WTC11 (cell line): ENCODE measurements at places on chromosomes 1 and 21.

DNA sequence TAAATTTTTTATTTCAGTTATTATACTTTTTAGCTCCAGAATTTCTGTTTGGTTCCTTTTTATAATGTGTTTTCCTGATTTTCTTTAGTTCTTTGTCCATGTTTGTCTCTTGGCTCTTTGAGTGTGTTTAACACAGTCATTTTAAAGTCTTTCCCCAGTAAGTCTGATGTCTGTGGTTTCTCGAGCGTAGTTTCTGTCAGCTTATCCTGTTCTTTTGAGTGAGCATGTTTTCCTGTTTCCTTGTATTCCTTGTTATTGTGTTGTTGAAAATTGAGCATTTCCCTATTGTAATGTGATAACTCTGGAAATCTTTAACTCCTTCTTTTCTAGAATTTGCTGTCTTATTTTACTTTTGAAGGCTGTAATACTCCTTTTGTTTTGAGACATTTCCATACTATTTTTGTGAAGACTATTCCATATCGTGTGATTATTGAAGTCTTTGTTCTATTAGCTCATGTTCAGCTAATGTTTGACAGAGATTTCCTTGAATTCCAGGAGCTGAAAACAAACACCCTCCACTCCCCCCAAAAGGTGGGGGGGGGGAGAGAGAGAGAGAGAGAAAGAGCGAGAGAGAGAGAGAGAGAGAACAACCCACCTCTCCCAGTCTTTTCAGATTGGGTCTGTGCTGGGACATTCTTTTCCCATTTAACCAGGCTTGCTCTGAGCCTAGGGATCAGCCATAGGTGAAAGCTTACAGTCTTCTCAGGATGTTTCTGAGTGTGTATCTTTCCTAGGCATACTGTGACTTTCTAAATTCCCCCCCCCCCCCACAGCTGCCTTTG, 38.3 kb downstream of the SDCCAG8 start:
- H3K4me3 ChIP-seq = no peak overlapping the region
- peaks cover 14% of the 10 kb centered on the region for H3K4me1 ChIP-seq
- H3K27ac ChIP-seq = peak overlapping the region; percentile 59; the same call in 1 of the 2 replicates
- H3K27me3 ChIP-seq = no peaks in the 10 kb centered on the region

- no peak for DNase-seq
- H3K27ac ChIP-seq = no peak overlapping the region
- H3K4me3 ChIP-seq = peak overlapping the region; percentile 89
- H3K27me3 ChIP-seq = peaks cover 29% of the 10 kb centered on the region
These were observed 423 bp downstream of the URB1 start for GRCh38 chr21:32392299-32392879.

GRCh38 chr21:42695697-42696380, 42.4 kb downstream of the PDE9A start:
- H3K4me1 ChIP-seq = no peaks in the 10 kb centered on the region
- DNase-seq = no peak
- no peak overlapping the region for H3K4me3 ChIP-seq
- peaks cover 31% of the 10 kb centered on the region for H3K36me3 ChIP-seq
- H3K27me3 ChIP-seq = no peaks in the 10 kb centered on the region
- H3K27ac ChIP-seq = 0 out of 2 replicates have a peak overlapping the region, but pooled peaks have one; percentile 15

- peak; percentile 75 for DNase-seq
- no peaks in the 10 kb centered on the region for H3K27me3 ChIP-seq
- H3K27ac ChIP-seq = peak overlapping the region; percentile 94
- no peaks in the 10 kb centered on the region; the same call in 1 of the 2 replicates for H3K36me3 ChIP-seq
These were observed 48.3 kb upstream of the ARTN start for GRCh38 chr1:43885279-43885801.

GRCh38 chr1:65992831-65993271, 200.2 kb downstream of the PDE4B start:
- H3K36me3 ChIP-seq = no peaks in the 10 kb centered on the region
- H3K4me3 ChIP-seq = no peak overlapping the region
- H3K27ac ChIP-seq = no peak overlapping the region

DNA sequence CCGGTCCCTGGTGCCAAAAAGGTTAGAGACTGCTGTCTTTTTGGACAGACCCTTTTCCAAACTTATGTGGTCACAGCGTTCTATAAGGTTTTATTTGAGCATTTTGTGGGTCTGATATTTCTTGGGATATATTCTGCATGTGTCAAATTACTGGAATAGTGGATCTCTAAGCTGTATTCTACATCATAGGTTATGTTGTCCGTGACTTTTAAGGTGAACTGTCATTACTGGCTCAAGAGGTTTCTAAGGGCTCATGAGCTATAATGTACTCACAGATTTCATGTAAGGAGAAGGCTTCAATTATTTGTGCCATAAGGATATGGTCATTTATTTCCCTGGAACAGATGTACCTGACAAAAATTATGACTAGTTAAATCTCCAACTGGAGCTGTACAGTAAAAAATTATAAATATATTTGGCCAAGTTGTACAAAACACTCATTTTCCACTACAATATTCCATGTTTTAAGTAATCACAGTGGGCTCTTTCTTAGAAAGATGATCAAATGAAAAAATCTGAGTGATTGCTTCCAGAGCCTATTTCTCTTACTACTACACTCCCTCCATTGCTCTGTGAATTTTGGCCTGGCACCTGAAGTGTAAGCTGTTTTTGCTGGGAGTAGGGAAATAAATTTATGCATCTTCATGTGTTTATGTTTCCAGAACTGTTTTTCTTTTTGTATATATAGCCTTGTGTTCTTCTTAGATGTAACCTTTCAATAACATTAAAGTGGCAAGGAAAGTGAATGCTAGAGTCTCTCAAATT, 538.1 kb upstream of the ZRANB2 start:
- no peak overlapping the region for H3K27ac ChIP-seq
- no peaks in the 10 kb centered on the region for H3K4me1 ChIP-seq
- peaks cover 4% of the 10 kb centered on the region; the same call in 1 of the 2 replicates for H3K36me3 ChIP-seq
- no peaks in the 10 kb centered on the region for H3K27me3 ChIP-seq

- peaks cover 19% of the 10 kb centered on the region for H3K4me1 ChIP-seq
- H3K27me3 ChIP-seq = no peaks in the 10 kb centered on the region
- no peak for DNase-seq
- no peak overlapping the region for H3K27ac ChIP-seq
These were observed 19.4 kb downstream of the RPS6KC1 start for GRCh38 chr1:213070406-213070805.

DNA sequence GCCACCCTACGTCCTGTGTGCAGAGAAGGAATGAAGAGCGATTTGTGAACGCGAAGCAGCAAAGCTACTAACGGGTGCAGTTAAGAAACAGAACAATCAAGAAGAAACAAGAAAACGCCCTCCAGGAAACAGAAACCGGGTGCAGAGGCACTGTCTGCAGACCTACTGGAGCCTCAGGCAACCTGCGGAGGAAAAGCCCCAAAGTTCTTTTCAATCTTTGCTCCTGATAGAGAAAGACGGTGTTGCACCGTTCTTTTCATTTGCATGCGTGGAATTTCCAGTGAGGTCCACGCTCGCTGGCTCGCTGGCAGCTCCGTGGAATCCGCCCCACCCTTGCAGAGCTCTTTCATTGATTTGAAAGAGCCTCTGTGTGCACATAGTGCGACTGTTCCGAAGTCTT, 37.0 kb upstream of the PDE9A start:
- DNase-seq = no peak
- no peak overlapping the region for H3K27ac ChIP-seq
- H3K27me3 ChIP-seq = peaks cover 17% of the 10 kb centered on the region

DNA sequence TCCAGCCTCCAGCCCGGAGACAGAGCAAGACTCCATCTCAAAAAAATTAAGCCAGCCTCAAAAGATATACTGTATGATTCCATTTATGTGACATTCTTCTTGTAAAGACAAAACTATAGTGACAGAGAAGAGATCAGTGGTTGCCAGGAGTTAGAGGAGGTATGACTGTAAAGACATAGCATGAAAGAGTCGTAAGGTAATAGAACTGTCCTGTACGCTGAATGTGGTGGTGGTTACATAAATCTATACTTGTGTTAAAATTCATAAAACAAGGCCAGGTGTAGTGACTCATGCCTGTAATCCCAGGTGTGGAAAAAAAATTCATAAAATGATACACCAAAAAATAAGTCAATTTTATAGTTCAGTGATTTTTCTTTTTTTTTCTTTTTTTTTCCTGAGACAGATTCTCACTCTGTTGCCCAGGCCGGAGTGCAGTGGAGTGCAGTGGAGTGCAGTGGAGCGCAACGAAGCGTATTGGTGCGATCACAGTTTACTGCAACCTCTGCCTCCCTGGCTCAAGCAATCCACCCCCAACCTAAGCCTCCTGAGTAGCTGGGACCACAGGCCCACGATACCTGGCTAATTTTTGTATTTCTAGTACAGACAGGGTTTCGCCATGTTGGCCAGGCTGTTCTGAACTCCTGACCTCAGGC, 84.9 kb upstream of the CXADR start:
- H3K4me3 ChIP-seq = no peak overlapping the region
- DNase-seq = no peak
- H3K27me3 ChIP-seq = no peaks in the 10 kb centered on the region
- no peaks in the 10 kb centered on the region for H3K36me3 ChIP-seq
- H3K4me1 ChIP-seq = peaks cover 10% of the 10 kb centered on the region

DNA sequence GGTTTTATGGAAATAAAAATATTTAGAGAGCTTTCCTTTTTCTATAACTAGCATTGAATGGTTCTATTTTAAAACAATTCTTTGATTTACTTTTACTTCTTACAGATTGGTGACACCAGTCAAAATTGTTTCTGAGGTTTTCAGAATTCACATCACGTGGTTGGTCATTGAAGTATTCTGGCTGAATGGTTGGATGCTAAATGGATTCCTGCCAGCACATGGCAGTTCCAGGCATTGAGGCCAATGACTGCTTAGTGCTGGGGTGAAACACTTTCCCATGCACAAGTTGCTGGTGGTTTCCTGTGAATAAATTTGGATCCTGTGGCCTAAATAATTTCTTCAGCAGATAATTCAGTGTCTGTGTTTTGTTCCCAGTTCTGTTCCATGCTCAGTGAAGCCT, 20.6 kb downstream of the NCAM2 start:
- no peak for DNase-seq
- H3K4me3 ChIP-seq = no peak overlapping the region
- no peaks in the 10 kb centered on the region; the same call in 1 of the 2 replicates for H3K27me3 ChIP-seq
- peaks cover 38% of the 10 kb centered on the region for H3K4me1 ChIP-seq

GRCh38 chr1:8926707-8927694, 18.7 kb upstream of the CA6 start:
- no peak overlapping the region for H3K27ac ChIP-seq
- no peak for DNase-seq
- no peaks in the 10 kb centered on the region for H3K4me1 ChIP-seq
- no peaks in the 10 kb centered on the region for H3K36me3 ChIP-seq
- no peaks in the 10 kb centered on the region for H3K27me3 ChIP-seq

GRCh38 chr1:90133133-90133532, 138.2 kb downstream of the ZNF326 start:
- no peak overlapping the region for H3K4me3 ChIP-seq
- H3K27ac ChIP-seq = no peak overlapping the region
- peaks cover 9% of the 10 kb centered on the region for H3K36me3 ChIP-seq
- peaks cover 10% of the 10 kb centered on the region for H3K4me1 ChIP-seq
- peak; percentile 28 for DNase-seq

GRCh38 chr1:34876406-34876805, 16.9 kb upstream of the SMIM12 start:
- no peaks in the 10 kb centered on the region; the same call in 1 of the 2 replicates for H3K27me3 ChIP-seq
- H3K4me3 ChIP-seq = no peak overlapping the region
- no peak for DNase-seq

DNA sequence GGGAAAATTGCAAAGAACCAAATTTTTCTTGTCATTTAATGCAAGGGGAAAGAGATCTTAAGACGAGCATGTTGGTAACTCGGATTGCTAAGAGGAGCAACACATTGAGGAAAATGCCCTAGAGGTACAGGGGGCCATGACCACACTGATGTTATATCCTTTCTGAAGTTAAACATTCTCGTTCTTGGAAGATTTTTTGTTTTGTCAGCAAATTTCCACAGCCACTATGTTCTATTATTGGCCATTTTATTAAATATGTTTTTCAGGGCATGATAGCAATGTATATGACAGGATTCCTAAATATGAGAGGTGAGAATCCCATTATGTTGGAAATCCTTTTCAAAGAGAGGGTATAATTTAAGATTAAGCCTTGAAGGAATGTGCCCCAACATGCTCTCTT, 627.2 kb upstream of the PKN2 start:
- no peaks in the 10 kb centered on the region for H3K27me3 ChIP-seq
- no peak overlapping the region for H3K27ac ChIP-seq
- no peak overlapping the region for H3K4me3 ChIP-seq
- no peaks in the 10 kb centered on the region for H3K36me3 ChIP-seq

GRCh38 chr1:69305621-69306020, 262.1 kb upstream of the LRRC7 start:
- H3K4me1 ChIP-seq = 0 out of 2 replicates have a peak, but pooled peaks cover 6% of the 10 kb centered on the region
- no peak overlapping the region for H3K27ac ChIP-seq
- 0 out of 2 replicates have a peak overlapping the region, but pooled peaks have one; percentile 15 for H3K4me3 ChIP-seq
- no peaks in the 10 kb centered on the region; the same call in 1 of the 2 replicates for H3K27me3 ChIP-seq

- H3K4me3 ChIP-seq = no peak overlapping the region
- peaks cover 2% of the 10 kb centered on the region for H3K27me3 ChIP-seq
- H3K4me1 ChIP-seq = peaks cover 7% of the 10 kb centered on the region
- DNase-seq = no peak
These were observed 131.0 kb downstream of the TRIM33 start for GRCh38 chr1:114379987-114380386.

DNA sequence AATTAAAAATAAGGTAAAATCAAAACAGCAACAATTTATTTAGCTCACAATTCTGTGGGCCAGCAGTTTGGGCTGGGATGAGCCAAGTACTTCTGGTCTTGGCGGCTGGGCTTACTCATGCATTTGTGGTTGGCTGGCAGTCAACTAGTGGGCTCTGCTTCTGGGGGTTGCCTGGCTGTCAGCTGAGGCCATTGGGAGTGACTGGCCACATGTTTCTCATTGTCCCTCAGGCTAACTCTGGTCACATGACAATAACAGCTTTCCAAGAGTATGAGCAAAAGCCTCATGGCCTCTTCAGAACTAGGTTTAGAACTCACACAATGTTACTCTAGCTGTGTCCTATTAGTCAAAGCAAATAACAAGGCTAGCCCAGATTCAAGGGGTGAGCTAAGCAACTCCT, 15.6 kb upstream of the CHIA start:
- H3K4me3 ChIP-seq = no peak overlapping the region
- no peak overlapping the region for H3K27ac ChIP-seq
- DNase-seq = no peak
- H3K4me1 ChIP-seq = peaks cover 24% of the 10 kb centered on the region
- peaks cover 9% of the 10 kb centered on the region for H3K36me3 ChIP-seq

DNA sequence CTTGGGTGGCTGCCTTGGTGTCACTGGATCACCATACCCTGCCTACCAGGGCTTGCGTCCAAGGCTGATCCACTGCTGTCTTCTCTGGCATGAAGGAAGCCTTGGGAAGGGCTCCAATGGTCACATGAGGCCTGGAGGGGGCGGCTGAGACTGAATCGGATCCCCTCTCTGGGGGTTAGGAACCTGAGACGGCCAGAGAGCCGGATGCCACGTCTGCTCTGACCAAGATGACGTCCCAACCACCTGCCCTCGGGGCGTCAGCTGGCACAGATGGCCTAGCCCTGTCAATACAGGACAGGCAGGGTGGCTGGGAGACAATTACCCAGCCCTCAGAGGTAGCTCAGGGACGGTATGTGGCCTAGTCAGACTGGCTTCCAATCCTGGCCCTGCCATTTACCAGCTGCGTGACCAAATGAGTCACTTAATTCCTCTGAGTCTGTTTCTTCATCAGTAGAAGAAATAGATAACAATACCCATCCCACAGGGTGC, 5.4 kb downstream of the TRIM62 start:
- no peak overlapping the region for H3K27ac ChIP-seq
- H3K36me3 ChIP-seq = no peaks in the 10 kb centered on the region
- H3K27me3 ChIP-seq = no peaks in the 10 kb centered on the region
- H3K4me3 ChIP-seq = no peak overlapping the region
- H3K4me1 ChIP-seq = peaks cover 25% of the 10 kb centered on the region
- DNase-seq = no peak
